Right ventricle myocardium superior (tissue), 1 donor: ENCODE measurements at places on chromosomes 13 and 19. TPM values are rescaled to one million over a fixed set of nuclear protein-coding genes. Genes with fewer than 3 reads are reported as not detected.

DNA sequence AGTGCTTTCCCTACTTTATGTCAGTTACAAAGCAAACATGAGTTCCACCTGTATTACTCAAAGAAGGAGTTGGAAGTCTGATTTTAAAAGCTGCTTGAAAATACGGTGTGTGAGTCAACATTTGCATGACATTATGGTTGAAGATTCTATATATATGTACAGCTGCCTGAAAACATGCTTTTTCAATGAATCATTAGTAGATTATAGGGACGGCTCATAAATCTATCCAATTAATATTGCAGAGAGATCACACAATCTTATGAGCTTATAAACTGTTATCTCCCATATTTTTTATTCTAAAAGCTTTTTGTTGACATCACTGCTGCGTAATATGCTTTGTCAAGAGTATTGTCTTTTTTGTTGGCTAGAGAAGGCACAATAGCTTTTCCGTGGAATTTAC is 873.8 kb downstream of the SLITRK6 start:
- no peak for DNase-seq

DNA sequence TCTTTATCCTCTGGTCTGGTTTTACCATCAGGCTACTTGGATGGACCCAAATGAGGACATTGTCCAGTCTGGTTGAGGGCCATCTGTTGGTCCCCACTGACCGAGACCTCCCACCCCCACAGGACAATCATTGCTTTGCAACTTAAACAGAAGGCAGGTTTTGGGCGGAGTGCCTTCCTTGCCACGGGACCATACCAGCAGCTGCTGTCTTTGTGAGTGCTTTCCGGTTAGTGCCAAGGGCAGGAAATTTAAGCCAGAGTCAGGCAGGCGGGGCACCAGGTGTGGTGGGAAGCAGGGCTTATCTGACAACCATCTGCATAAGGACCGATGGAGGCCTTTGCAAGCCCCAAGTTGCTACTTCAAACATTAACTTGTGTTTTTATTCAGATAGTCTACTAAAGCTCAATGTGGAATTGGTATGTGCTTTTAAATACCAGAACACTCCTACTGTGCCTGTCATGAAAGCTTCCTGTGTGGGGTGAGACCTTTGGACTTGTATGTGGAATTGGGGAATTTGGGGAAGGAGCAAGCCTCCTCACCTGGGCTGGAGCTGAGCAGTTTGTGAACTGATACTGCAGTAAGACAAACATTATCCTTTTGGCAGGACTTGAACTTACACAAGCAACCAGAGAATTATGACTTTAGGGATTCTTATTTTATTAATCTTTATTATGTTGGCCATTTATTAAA is 39.3 kb upstream of the UBE2L5 start:
- no peak for DNase-seq

- DNase-seq: no peak
Observed at GRCh38 chr13:24097064-24097463, 63.5 kb upstream of the SPATA13 start.

GRCh38 chr19:36423925-36424324 is 5.5 kb upstream of the ZFP82 start:
- DNase-seq: no peak

PTGIR gene
- 2.6 TPM for total RNA-seq
